ENCODE measurements at places on chromosomes 1 and 21.

- peak; percentile 63 for DNase-seq
Measured at GRCh38 chr1:112744009-112744578, 29.0 kb upstream of the PPM1J start.

DNA sequence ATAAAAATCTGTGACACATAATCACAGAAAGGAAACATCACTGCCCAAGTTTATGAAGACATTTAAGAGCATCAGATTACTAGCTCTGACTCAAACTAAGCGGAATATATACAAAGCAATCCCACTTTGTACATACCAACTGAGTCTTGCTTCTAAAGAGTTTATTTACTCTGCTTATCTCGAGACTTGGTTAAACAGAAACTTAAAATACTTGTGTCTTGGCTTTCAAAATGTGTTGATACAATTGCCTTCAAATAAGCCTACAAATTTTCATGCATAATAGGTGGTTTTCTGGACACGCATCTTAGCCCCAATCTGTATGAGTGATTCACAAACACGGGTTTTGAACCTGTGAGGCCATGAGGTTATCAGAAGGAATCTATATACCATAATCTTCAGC lies 21.0 kb downstream of the CD160 start:
- peak; percentile 44 for DNase-seq

DNA sequence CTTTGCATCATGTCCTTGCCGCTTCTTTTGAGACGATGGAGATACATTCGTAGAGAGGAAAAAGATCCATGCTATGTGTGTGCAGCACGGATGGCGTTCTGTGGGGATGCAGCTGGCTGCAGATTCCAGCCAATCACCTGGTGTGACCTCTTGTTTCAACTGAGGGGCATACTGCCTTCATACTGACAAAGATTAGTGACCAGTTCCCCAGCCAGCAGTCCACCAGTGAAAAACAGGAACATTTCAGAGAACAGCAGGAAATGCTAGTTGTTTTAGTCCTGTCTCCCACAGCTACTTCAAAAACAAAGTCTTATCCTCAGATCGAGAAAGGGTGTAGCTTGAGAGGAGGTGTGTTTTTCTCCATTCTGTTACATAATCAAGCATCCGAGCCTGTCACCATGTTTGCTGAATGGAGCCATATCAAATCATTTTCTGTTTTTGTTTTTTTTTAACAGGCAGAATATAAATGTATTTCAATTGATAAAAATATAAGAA lies 255.7 kb upstream of the FMN2 start:
- DNase-seq: no peak

GRCh38 chr1:230061801-230062200 lies 5.2 kb upstream of the GALNT2 start:
- DNase-seq: no peak

DNA sequence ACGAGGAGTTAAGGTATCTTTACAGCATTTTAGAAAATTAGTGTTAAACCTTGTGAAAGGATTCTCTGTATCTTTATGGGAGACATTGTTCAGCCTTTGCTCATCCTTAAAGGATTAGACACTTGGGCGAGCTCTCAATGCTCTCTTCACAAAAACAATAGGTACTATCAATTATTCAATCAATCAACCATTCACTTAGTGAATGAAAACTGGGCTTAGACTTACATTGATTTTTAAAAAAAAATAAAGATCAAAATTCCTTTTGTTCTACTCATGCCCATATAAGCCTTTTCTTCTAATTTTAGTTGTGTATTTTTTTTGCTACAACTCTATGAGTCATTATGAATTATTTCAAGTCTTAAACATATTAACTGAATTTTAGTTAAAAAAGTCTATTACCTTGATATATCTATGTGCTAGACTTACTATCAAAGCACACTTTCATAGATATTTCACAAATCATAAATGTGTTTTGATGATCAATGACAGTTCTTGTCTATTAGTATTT lies 181.2 kb downstream of the DPYD start:
- no peak for DNase-seq

DNA sequence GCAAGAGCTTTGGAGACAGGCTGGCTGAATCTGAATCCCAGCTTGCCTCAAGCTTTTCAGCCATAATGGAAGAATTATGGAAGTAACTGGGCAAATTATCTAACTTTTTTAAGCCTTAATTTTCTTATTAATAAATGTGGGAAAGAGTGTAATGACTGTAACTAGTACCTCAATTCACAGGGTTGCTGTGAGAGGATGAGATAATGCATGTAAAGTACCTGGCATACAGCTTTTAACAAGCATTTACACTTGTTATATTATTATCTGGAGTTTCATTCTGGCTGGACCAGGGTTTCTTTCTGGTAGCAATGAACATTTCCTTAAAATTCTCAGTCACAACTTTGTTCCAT lies 15.9 kb upstream of the TNFSF4 start:
- DNase-seq: no peak

GRCh38 chr1:162067466-162067865 lies 2.0 kb upstream of the NOS1AP start:
- peak; percentile 40 for DNase-seq

- DNase-seq: peak; percentile 77
Measured at GRCh38 chr1:219066631-219067349, 106.9 kb upstream of the LYPLAL1 start.

DNA sequence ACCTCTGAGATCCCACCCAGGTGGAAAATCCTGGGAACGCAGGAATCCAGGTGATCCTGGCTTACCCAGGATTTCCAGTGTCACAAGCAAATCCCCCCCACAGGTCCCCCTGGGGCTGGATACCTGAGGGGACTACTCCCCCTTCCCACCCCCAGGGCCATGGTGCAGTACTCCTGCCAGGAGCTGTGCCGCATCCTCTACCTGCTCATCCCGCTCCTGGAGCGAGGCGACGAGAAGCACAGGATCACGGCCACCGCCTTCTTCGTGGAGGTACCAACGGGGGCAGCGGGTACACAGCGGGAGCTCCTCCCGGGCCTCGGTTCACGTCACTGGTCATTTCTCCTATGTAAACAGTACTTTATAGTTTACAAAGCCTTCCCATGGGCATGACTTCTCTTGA lies 20.4 kb upstream of the TTC4 start:
- no peak for DNase-seq

DNA sequence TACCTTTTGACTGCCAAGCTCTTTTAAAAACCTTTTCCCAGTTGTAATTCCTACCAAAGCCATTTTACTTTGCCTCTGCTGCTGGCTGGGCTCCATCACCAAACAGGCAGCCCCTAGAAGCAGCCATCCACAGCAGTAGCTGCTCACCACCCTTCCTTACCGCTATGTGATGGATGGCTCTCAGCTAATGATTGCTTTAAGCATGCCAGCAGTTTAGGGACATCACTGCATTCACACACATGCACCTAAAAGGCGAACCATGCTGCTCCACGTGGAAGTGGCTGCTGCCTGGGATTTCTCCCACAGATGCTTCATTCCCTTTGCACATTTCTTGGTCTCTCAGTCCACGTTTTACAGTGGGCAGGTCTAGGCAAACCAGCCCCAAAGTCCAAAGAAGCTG lies 46.3 kb upstream of the PDE9A start:
- DNase-seq: no peak

GRCh38 chr1:215600258-215600792 lies 33.2 kb downstream of the KCTD3 start:
- no peak for DNase-seq

GRCh38 chr1:91851130-91852010 lies 34.6 kb downstream of the TGFBR3 start:
- peak; percentile 47 for DNase-seq

DNA sequence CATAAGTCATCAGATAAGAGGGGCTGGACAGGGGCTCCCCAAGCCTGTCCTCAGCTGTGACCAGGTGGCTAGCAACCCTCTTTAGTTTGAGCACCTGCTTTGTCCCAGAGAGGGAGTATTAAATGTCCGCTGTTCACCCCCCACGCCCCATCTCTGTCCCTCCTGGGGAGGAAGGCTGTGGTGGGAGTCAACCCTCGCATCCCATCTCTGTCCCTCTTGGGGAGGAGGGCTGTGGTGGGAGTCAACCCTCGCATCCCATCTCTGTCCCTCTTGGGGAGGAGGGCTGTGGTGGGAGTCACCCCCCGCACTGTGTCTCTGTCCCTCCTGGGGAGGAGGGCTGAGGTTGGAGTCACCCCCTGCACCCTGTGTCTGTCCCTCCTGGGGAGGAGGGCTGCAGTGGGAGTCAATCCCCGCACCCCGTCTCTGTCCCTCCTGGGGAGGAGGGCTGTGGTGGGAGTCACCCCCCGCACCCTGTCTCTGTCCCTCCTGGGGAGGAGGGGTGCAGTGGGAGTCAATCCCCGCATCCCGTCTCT lies 72.6 kb upstream of the ABCG1 start:
- no peak for DNase-seq

GRCh38 chr1:67639361-67639760 lies 45.6 kb upstream of the GADD45A start:
- peak; percentile 56 for DNase-seq

- DNase-seq: peak; percentile 77
Measured at GRCh38 chr1:975896-976683, 5.8 kb downstream of the PERM1 start.

- no peak for DNase-seq
Measured at GRCh38 chr1:32232558-32233304, 10.5 kb downstream of the EIF3I start.

DNA sequence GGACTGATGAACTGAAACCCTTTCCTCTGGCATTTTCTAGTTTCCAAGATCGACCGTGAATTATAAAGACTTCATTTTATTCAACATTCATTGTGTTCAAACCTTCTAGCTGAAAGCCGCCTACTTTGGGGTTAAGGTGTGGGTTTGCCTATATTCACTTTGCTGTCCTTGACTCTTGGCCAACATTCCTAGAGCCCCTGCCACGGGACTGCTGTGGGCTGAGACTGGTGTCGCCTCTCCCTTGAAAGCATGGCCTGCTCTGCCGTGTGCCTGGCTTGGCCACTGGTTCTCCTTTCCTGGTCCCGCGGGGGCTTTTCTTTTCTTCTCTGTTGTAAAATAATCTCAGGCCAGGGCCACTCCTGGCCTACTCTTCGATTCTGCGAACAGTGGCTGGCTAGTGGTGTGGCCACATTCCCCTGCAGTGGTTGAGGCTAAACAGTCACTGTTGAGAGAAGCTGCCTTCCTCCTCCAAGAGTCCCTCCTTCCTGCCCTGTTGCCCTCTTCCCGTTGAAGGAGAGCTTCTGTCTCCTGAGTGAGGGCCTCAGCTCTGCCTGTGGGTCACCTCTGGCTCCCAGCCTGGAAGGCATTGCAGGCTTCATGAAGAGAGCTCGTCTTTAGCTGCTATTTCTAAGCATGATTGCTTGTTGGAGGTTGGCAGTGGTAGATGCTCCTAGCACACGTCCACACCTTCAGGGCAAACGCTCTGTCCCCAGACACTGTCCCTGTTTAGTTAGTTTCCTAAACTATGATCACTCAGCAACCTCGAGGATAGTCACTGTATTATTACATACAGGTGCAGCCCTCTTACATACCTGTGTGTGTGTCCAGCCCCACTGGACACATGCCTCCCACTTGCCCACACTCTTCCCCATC lies 80.5 kb downstream of the GALNT2 start:
- DNase-seq: no peak

DNA sequence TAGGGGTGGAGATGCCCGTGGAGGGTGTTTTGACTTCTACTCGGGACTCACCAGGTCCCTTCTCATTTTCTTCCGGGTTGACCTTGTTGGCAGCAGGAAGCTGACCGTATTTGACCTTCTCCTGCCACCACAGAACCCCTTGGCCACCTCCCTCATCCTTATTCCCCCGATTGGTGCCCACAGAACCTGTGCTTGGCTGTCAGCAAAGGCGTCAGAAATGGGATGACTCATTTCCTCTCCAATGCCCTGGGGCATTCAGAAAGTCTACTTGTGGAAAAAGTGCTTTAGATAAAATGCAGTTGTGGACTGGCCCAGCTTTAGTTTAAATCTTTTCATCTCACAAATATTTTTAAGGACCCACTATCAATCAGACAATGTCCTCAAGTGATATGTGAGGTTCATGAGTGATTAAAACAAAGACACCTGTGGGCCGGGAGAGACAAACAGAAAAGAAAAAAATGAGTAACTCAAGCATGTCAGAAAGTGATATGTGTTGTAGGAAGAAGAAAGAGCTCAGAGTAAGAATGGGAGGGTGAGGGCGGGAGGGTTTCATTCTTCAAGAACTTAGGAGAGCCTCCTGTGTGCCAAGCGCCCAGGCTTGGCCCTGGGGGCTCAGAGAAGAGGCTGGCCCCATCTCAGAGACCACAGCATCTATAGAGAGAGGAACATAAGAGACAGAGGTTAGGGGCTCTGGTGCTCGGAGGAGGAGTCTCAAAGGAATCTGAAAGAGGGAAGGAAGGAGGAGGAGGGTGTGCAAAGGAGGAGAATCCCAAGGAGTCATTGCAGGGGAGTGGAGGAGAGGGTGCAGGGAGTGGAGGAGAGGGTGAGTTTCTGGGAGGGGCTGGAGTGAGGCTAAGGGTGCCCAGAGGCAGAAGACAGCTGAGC lies 221.6 kb upstream of the VAMP3 start:
- peak; percentile 69 for DNase-seq

- DNase-seq: no peak
Measured at GRCh38 chr1:165288350-165289120, 68.0 kb downstream of the LMX1A start.

GRCh38 chr1:210372931-210373627 lies 44.4 kb downstream of the HHAT start:
- no peak for DNase-seq

DNA sequence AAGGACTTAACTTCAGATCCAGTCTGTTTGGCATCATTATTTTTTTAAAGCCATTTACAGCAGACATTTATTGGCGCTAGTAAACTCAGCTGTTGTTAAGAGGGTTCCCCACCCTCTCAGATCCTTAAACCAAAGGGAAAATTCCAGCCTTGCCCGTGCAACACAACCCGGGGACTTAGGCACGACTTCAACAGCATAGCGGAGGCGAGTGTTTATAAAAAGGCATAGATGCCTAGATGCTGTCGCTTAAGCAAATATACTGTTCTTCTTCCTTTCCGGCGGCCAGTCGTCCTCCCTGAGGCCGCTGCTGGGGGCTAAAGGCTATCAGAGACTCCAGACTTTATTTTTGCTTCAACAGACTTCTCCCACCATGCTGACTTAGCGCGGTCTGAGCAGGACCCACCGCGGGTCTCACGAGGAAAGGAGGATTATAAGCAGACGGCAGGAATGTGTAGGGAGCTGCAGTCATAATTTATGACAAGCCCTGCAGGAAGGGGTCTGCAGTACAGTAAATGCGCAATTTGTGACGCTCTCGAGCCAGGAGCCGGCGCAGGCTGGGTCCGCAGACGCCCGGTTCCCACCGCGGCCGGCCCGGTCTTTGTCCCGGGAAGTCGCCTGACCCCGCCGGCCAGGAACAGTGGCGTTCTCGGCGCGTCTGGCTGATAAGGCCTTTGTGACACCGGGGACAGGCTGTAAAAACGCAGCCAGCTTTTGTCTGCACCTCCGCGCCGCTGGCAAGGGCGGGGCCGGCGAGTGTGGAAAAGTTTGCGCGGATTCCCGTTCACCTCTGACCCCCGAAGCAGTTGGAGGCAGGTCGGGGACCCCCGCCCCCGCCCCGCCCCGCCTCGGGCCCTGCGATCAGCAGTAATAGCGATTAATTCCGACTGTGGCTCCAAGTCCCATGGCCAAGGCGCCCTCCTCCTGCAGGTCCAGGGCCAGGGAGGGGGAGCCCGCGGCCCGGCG lies 61.2 kb upstream of the ARHGEF16 start:
- DNase-seq: peak; percentile 87
